ENCODE measurements at places on chromosomes 13 and 19.
A peak's percentile ranks its signal among the peaks of the same experiment; 100 is the strongest.

DNA sequence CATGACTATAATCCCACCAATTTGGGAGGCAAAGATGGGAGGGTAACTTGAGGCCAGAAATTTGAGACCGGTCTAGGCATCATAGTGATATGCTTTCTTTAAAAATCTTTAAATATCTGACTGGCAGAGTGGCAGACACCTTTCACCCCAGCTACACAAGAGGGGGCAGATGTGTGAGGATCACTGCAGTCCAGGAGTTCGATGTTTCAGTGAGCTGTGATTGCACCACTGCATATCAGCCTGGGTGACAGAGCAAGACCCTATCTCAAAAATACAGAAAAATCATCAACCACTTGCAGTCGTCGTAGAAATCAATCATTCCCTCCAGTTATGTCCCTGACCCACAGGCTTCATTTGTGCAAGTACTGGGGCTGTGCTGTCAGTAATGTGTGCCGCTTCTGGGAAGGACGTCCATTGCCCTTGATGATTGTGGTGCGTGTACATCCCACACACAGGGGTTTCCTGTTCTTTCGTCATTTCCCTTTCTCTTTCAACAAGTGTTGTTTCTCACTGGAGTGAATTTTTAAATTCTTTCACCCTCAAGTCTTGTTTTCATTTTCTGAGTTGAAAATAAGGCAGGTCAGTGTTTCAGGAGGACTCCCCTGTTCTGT, 1.4 kb downstream of the LGALS14 start:
- no peaks in the 10 kb centered on the region for H3K4me1 ChIP-seq
- H3K4me3 ChIP-seq = no peak overlapping the region
- H3K27ac ChIP-seq = no peak overlapping the region
- no peaks in the 10 kb centered on the region for H3K27me3 ChIP-seq
- no peaks in the 10 kb centered on the region for H3K36me3 ChIP-seq

DNA sequence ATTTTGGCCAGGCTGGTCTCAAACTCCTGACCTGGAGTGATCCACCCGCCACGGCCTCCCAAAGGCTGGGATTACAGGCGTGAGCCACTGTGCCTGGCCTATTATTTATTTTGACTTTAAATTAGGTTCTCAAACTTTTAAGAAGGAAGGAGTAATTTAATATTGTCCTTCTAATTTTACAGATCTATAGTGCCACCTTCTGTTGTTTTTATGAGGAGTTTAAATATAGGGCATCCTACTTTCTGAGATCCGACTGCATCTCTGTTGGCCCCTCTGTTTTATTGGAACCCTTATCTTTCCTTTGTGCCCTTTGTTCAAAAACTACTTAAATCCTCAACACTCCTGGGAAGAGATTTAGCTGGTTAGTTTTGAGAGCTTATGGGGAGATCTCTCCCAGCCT, 25.4 kb upstream of the ZMYM5 start:
- H3K4me3 ChIP-seq = no peak overlapping the region
- H3K27me3 ChIP-seq = no peaks in the 10 kb centered on the region
- H3K36me3 ChIP-seq = no peaks in the 10 kb centered on the region

DNA sequence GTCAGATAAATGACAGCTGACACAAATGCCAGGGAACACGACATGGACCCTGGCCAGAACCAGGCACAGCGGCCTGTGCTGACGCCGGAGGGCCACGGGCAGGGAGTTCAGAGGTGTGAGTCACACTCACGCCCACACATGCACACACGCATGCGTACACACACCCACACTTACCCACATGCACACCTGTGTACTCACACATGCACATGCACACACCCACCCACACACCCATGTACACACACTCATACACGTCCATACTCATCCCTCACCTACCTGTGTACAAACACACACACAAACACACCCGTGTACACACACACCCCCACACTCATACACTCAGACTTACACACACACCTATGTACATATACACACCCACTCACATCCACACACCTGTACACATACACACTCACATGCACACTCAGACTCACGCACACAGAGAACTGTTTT, 40.4 kb downstream of the MLLT1 start:
- H3K36me3 ChIP-seq = no peaks in the 10 kb centered on the region
- no peak overlapping the region for H3K4me3 ChIP-seq
- no peaks in the 10 kb centered on the region for H3K27me3 ChIP-seq
- DNase-seq = peak; percentile 64
- peaks cover 88% of the 10 kb centered on the region for H3K4me1 ChIP-seq

- H3K4me3 ChIP-seq = no peak overlapping the region
- DNase-seq = no peak
- H3K4me1 ChIP-seq = no peaks in the 10 kb centered on the region
- H3K27ac ChIP-seq = no peak overlapping the region
Measured at GRCh38 chr13:92602560-92602959, 624.0 kb upstream of the GPC6 start.

DNA sequence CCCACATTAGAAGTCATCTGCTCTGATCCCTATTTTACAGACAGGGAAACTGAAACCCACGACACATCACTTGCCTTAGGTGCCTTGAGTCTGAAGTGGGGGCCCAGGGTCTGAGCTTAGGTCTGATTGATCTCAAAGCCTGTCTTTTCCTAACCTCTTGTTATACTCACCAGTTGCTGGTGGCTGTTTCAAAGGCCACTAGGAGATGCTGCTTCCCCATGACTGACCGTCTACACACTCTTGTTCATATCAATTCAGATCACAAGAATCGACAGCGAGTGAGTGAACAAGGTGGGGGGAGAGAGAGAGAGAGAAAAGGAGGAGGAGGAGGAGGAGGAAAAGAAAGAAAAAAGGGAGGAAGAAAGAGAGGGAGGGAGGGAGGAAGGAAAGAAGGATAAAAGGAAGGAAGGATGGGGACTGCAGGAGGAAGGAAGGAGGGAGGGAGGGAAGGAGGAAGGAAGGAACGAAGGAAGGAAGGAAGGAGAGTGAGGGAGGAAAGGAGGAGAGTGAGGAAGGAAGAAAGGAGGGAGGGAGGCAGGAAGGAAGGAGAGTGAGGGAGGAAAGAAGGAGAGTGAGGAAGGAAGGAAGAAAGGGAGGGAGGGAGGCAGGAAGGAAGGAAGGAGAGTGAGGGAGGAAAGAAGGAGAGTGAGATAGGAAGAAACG, 3.3 kb downstream of the OR10H1 start:
- no peaks in the 10 kb centered on the region for H3K36me3 ChIP-seq
- H3K4me3 ChIP-seq = no peak overlapping the region
- no peaks in the 10 kb centered on the region for H3K27me3 ChIP-seq

Data from upper lobe of right lung (tissue), 1 donor.